ENCODE measurements at places on chromosomes 5 and 9.

GRCh38 chr5:58358501-58359178 is 101.2 kb downstream of the PLK2 start:
- no peak for DNase-seq

GRCh38 chr9:111525056-111525977 is at the start of gene ZNF483:
TSS of gene ZNF483 (plus strand) at chr9:111525179. CDS start at chr9:111527396, 2,217 bp downstream.
- peak; percentile 38 for DNase-seq

DNA sequence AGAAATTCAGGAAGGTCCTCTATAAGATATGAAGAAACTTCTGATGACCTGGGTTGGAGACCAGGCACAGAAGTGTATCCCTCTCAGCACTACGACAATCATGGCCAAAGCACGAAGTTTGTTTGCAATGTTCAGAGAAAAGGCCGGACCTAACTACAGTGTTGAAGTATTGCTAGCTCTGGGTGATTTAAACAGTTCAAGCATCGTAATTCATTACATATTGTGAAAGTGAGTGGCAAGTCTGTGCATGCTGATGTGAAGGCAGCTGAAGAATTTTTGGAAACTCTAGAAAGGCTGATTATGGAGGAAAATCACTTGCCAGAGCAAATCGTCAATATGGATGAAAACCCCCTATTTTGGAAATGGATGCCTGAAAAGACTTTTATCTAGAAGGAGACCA is 67.2 kb upstream of the PANK3 start:
- DNase-seq, result no peak

DNA sequence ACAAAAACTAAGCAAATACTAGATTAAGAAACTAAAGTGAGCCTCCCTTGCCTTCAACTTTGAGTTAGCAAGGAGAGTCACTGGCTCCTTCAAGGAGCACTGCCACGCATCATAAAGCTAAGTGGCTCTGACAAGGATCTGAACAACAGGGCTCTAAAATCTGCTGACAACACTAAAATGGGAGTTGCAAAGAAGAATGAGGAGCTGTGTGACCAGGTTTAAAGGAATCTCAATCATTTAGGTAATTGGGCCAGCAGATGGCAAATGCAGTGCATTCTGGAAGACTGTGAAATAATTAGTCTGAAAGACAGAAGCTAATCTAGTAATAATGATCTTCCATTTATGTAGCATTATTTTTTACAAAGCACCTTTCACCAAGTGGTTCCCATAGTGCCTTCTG is 297.0 kb upstream of the TAS2R1 start:
- DNase-seq, result no peak

GRCh38 chr9:133477992-133478850 is 678 bp downstream of the SLC2A6 start:
- no peak for DNase-seq

- no peak for DNase-seq
These were observed 2.3 kb downstream of the KCNMB1 start for GRCh38 chr5:170386743-170387395.

- DNase-seq, result no peak
These were observed 61.7 kb upstream of the PSD2 start for GRCh38 chr5:139733698-139734538.

GRCh38 chr9:16708656-16709435 is 161.6 kb downstream of the BNC2 start:
- DNase-seq, result no peak

- DNase-seq, result no peak
These were observed 118.8 kb downstream of the BOD1 start for GRCh38 chr5:173497685-173498084.

DNA sequence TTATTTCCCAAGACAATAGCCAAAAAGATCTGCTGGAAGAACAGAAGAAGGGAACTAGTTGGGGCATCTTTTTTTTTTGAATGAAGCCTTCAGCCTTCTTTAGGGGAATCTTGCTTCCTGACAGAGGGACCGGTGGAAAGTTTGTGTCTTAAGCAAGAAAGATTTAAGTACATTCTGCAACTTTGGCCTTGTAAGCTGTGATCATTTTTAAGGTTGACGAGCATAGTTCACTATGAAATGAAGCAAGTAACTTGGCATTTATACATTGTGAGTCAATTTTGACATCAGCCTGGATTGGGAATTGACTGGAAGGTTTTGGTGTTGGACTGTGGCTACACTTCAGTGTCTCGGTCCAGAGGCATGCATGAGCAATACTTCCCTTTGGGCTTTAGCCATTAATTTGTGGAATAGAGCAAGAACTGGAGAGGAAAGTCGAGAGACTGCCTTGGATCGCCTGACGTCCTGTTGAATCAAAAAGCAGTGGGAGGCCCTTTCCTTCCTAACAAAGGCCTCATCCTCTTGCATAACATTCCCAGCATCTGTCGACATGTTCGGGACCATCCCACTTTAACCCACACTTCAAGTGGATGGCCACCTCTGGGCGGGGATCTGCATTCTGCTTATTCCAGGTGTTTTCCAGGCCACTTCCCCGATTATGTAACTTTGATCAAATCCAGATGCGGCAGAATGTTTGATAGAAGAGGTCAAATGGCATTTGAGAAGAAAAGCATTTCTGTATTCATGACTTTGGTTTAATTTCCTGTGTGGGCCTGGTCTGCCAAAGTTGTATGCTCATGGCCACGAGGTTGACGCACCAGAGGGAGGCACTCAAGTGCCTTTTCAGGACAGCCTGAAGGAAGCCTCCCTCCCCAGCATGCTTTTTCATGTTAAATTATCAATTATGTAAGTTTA is 12.5 kb downstream of the ABL1 start:
- DNase-seq, result peak; percentile 85

GRCh38 chr5:310941-311434 is 10.5 kb upstream of the AHRR start:
- DNase-seq, result no peak

GRCh38 chr9:90848866-90849265 is 47.2 kb downstream of the SYK start:
- DNase-seq, result no peak

DNA sequence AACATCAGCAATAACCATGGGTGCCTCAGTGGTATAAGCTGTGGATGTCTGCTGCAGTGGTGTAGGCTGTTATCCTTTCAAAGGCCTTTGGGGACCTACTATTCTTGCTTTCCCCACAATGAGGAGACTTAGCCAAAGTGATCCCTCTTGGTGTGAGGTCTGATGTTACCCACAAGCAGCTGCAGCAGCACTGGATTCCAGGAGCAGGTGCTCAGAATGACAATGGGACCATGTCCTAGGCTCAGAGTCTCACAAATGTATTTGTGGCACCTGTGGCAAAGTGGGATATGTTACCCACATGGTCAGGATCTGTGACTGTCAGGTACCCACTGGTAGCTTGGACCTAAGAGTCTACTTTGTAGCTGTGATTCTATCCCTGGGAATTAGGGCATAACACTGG is 70.4 kb downstream of the RNF130 start:
- no peak for DNase-seq

GRCh38 chr5:172049226-172049796 is 42.9 kb upstream of the FBXW11 start:
- no peak for DNase-seq

DNA sequence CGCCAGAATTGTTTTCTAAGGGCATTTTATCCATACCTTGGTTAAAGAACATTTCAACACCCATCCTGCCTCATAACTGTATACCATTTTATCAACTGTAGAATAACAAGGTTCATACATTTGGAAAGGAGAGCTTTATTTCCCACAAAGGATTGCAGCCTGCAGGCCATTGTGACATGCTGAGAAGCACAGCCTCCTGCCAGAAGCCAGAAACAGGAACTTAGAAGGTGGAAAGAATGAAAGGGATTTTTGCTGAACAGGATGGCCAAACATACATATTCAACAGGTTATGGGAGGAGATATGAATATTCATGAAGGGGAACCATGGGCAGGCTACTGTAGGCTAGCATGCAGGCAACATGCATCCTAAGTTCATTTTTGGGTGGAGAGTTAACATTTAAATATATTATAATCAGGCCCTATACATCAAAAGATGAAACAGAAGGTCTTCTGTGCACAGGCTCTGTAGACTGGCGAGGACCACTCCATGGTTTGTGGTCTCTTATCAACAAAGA is 59.9 kb upstream of the DIRAS2 start:
- peak; percentile 46 for DNase-seq

DNA sequence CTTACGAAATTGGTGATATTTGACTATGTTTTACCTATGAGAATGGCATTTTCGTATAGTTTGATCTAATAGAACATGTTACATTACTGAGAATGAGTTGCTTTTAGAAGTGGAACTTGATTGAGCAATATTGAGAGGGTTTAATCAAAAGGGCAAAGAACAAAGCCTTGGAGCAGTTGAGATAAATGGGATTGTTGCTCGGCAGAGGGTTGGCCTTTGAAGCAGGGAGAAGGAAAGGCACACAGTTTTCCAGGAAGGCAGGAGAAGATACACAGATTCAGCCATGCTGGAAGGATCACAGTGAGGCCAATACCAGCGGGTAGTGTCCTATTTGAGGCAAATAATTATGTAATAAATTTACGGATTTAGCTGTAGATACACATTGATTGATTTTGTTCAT is 19.5 kb downstream of the MAN2A1 start:
- DNase-seq, result no peak

- no peak for DNase-seq
These were observed 53.3 kb downstream of the PCA3 start for GRCh38 chr9:76817489-76817888.

DNA sequence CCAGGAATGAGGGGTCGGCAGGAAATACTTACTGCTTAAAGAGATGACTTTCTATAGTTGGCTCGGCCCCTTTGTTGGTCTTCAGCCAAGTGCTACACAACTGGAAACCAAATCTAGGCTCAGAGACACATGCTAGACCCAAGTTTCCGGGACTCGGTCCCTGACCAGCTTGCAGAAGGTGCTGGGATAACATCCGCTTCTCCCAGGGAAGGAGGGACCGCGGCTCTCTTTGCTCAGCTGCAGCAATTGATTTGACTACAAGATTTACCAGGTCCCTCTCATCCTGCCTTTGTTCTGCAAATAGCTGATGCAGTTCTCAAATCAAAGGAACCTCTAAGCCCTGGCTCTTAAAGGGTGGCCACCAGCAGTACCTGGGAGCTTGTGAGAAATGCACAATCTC is 314.7 kb downstream of the MLLT3 start:
- no peak for DNase-seq

DNA sequence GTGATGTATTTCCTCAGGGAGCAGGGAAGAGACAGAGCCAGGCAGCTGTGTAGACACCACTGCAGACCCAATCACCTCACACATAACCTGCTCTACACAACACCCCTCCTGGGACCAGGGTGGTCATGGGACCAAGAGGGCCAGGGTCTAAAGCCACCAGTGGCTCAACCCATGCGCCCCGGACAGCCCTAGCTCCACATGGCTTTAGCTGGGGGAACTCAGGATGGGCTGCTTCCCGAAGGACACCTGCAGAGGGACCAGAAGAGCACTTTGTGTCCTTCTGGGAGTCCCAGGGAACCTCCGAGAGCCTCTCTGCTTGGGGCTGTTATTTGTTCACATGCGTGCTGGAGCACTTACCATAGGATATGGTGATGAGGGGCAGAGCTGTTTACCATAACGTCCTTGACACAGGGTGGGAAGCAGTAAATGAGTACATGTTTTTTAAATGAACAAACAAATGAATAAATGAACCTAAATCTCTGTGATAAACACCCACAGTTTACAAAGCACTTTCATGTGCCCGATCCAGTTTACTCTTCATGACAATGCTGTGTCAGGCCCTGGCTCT is 12.3 kb downstream of the SEPTIN8 start:
- no peak for DNase-seq

DNA sequence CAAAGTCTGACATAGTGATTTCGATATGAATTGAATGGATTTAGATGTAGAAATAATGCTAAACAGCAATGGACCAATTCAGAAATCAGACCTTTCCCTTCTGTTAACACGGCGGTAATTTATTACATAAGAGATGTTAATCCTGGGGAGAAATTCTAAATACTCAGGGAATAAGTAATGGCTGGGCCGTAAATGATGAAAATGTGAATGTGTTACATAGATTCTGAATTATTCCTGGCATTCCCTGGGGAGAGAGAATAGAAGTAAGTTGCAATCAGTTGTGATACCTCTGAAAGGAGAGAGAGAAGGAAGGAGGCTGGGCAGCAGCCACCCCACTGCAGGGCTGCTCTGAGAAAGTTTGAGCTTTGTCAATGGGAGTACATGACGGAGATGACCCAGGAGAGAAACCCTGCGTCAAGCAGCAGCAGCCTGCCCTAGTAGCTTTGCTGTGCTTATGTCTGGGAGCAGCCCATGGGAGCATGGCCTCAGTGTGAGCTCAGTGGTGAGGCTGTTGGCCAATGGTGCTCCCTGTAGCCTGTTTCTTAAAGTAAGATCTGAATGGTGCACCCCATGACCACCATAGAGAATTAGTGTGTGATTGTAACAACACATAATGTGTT is 420.1 kb downstream of the MTRR start:
- no peak for DNase-seq

DNA sequence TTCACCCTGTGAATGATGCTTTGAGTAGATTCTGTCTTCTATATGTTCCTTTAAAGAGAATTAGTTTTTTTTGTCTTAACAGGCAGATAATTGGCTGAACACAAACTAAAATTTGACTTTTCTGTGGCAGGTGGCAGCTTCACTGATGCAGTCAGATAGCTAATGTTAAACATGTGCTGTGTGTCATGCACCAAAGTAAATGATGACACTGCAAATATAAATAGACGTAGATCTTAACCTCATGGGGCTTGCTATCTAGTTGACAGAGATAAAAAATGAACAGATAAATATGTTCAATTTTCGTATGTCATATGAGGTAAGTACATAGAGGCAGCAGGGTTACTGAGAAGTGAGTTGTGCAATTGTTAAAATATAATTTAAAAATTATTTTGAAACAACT is 82.7 kb downstream of the PARP8 start:
- DNase-seq, result no peak

DNA sequence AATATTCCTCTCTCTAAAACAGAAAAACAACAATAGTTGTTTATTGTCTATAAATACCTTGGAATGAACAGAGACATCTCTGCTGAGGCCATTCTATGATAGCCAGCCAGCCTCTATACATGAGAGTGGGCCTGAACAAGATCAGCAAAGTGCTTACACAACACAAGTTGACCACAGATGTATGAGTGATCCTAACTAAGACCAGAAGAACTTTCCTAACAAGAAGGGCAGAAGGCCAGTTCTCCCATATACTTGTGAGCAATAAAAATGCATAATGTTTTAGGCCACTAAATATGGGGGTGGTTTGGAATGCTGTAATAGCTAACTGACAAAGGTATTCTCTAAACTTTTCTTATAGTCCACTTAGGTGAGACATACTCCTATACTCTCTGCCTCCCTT is 345.7 kb downstream of the SPATA31D1 start:
- no peak for DNase-seq

- peak; percentile 11 for DNase-seq
These were observed 51.5 kb downstream of the MLLT3 start for GRCh38 chr9:20570756-20571155.

GRCh38 chr5:123755653-123756317 is 243.8 kb downstream of the CSNK1G3 start:
- no peak for DNase-seq

GRCh38 chr9:35730486-35730854 is 1.5 kb downstream of the TLN1 start:
- DNase-seq, result no peak

- DNase-seq, result no peak
These were observed 40.6 kb downstream of the ADCY2 start for GRCh38 chr5:7436521-7436920.

GRCh38 chr9:93479726-93480125 is 26.3 kb upstream of the FAM120AOS start:
- DNase-seq, result no peak

All from inflammatory macrophage (primary cell).